ENCODE measurements at places on chromosomes 13 and 19. TPM values are rescaled to one million over a fixed set of nuclear protein-coding genes. Genes with fewer than 3 reads are reported as not detected.

DNA sequence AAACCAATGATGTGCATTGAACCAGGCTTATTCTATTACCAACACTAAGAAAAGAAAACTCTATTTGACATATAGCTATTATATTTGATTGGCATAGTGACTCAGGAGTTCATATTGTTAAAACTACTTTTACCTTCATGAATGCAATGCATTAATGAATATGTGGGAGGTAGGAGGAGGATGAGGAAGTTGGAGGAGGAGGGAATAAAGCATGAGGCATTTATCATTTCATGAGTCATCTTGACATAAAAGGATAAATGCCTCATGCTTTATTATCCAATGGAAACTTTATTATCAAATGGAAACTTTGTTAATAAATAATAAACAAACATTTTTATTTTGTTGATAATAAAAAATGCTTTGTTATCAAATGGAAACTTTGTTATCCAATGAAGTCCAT, 116.5 kb downstream of the SPRY2 start:
- DNase-seq, result no peak

DNA sequence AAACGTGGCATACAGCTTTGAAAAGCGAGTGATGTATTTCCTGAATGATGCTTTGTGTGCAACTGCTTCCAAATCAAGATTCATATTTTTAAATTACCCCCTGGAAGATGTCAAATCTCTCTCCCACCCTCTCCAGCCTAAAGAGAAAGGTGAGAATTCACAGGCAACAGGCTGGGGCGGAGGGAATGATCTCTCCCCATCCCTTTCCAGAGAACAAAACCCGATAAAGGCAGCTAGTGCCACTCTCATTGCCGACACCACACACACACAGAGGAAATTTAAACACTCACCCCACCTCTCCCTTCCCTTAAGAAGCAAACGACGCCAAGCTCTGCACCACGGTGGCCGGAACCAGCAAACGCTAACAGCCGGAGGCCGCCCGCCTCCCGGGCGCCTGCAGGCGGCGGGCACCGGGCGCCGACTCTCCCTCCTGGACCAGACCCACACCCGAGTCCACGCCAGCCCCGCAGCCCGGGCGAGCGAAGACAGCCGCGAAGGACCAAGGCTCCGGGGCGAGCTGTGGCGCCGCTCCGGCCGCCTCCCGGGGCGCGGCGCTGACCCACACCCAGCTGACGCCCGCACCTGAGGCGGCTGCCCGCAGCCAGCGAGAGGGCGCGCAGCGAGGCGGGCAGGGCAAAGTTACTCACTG, 477 bp downstream of the LNX2 start:
- no peak for DNase-seq

- DNase-seq, result no peak
These were observed 997 bp downstream of the ELANE start for GRCh38 chr19:853014-853585.

Gene CYP2B6
- 2.8 TPM for polyA plus RNA-seq

GRCh38 chr19:13797870-13798269, 2.6 kb downstream of the ZSWIM4 start:
- no peak for DNase-seq

Gene SOX1
- not detected for polyA plus RNA-seq

Gene ADAMTS10
- polyA plus RNA-seq, result 31.1 TPM
